Activated T-cell treated with anti-CD3 and anti-CD28 coated beads for 1 hour (primary cell): ENCODE measurements at places on chromosomes 3 and 15.
A peak's percentile ranks its signal among the peaks of the same experiment; 100 is the strongest.

- no peak for DNase-seq
Measured at GRCh38 chr3:134395103-134395502, 20.9 kb upstream of the AMOTL2 start.

DNA sequence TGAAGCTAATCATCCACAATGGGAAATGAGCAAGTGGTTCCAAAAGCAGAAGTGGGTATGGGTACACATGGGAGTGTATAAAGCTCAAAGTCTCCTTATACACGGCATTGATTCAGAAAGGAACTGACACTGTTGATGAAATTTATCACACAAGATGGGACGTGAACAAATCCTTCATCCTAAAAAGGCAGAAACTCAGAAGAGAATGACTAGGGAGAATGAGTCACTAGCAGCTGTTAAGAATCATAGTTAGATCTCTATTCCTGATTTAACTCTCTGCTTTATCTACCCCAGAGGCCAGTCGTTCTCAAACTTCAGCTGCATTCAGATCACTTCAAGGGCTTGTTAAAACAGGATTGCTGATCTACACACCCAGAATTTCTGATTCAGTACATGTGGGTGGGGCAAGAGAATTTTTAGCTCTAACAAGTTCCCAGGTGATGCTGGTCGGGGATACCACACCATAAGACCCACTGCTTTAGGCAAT is 97.7 kb upstream of the PHLDB2 start:
- no peak for DNase-seq

- no peak for DNase-seq
Measured at GRCh38 chr3:168272343-168272985, 176.7 kb upstream of the GOLIM4 start.

DNA sequence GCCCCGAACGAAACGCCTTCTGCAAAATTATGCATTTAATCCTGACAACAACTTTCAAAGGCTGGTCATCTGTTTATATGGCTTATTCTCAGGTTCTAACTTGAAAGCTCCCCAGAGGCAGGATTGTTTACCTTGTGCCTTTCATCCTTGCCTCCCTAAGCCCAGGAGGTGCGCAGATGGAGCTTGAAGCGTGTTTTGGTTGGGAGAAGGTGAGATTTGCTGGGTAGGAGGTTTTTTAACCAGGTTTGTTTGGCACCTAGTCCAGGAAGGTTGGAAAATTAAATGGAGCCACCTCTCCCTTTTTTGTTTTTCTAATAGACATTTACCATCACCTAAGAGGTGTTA is 675 bp downstream of the TSEN2 start:
- DNase-seq = no peak

DNA sequence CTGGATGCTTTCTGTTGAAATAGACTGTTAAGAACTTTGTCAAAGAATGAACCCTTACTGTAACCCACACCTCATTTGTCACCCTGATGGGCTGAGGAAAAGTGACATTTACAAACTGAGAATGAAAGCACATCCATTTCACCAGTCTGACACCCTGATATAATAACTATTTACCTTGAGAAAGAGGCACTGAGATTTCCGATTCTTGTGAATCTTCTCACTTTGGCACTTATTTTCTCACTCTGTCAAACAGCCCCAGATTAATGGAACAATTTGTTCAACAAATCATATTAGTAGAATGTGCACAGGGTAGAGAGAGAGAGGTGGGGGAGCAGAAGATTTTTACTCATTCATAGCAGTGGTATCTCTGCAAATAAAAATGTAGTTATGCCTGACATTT is 606.9 kb downstream of the MCTP2 start:
- no peak for DNase-seq

- no peak for DNase-seq
Measured at GRCh38 chr3:194323785-194324735, 27.1 kb downstream of the CPN2 start.

GRCh38 chr15:49644364-49644794 is 23.5 kb downstream of the DTWD1 start:
- DNase-seq = no peak

- no peak for DNase-seq
Measured at GRCh38 chr3:78670746-78671145, 1097.1 kb downstream of the ROBO1 start.

DNA sequence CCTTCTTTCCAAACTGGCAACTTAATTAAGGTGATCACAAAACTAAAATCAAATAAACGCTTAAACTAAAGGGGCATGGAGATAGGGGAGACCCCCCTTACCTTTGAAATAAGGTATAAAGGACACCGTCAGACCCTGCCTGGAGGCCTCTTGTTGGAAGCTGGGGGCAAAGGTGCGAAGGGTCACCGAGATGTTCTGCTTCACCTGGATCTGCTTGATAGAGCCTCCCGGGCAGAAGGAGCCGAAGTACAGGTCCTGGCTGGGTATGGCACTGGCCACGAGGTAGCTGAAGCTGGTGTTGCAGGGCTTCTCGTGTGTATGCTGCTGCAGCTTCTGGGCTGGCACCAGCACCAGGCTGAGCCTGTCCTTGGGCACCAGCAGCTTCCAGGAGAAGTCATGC is 53.0 kb downstream of the CDCP1 start:
- DNase-seq = no peak

DNA sequence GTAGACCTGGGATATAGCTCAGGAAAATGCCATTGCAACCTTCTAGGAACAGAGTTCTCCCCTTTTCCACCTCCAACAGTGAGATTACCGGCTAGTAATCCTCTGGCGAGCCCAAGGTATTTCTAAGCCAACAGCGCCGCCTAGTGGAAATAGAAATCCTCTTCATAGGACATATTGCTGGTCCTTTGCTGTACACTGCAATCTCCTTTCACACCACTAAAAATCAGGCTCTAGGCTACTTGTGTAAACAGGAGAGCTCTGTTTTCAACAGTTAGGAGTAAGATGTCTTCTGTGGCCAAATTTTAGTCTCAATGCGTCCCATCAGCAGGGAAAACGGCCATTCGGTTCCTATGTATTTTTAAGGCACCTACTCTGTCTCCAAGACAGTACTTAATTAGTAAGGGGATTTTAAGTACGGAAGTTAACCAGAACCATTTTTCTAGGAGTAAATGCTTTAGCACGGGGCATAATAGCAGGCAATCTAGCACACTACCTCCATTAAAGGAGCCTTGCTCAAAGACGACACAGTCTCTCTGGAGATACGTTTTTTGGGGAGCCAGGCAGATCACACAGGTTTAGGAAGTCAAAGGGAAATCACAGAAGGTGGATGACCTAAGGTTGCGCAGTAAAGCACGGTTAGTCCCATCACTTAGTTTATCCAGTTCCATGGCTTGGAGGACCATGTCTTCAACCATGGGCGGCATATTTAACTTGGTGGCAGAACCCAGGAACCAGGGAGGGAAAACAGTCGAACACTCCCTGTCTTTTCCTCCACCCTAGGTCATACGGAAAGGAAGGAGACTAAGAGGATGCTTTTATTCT is 43.8 kb downstream of the NCEH1 start:
- DNase-seq = peak; percentile 67

GRCh38 chr3:61725851-61726333 is 164.5 kb downstream of the PTPRG start:
- no peak for DNase-seq

GRCh38 chr3:107657971-107658370 is 135.2 kb downstream of the BBX start:
- DNase-seq = no peak

GRCh38 chr15:97096303-97096835 is 765.9 kb downstream of the NR2F2 start:
- DNase-seq = no peak

DNA sequence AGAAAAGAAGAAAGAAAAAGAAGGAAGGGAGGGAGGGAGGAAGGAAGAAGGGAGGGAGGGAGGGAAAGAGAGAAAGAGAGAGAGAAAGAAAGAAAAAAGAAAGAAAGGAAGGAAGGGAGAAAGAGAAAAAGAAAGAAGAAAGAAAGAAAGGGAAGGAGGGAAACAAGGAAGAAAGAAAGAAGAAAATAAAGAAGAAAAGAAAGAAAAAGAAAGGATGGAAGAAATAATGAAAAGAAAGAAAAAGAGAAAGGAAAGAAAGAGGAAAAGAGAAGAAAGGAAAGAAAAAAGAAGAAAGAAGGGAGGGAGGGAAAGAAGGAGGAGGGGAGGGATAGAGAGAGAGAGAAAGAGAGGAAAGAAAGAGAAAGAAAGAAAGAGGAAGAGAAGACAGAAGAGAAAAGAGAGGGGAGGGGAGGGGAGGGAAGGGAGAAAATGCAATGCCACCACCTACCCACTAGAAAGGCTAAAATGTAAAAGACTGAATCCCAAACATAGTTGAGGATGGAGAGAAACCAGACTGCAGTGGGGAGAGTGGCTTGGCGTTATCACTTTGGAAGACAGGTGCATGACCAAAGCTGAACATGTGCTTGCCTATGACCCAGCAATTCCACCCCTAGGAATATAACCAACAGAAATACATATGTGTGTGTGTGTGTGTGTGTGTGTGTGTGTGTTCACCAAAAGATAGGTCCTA is 66.9 kb upstream of the KLF13 start:
- DNase-seq = no peak

- no peak for DNase-seq
Measured at GRCh38 chr3:136074546-136075170, 109.1 kb downstream of the PPP2R3A start.

DNA sequence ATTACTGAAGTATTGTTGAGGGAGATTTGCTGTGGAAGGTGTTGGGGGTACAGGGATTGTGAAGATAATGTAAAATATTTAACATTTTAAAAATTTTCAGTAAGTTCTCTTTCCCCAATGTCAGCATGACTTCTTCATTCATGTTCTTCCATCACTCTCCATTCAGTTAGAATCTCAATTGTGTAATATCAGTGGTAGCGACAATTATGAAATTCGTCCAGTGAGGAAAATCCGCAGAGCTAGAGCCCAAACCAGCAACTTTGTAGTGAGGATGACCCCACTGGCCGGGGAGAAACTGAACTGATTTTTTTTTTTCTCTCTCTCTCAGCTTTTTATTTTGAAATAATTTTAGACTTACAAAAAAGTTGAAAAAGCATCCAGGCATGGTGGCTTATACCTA is 171.7 kb downstream of the PGPEP1L start:
- DNase-seq = no peak

DNA sequence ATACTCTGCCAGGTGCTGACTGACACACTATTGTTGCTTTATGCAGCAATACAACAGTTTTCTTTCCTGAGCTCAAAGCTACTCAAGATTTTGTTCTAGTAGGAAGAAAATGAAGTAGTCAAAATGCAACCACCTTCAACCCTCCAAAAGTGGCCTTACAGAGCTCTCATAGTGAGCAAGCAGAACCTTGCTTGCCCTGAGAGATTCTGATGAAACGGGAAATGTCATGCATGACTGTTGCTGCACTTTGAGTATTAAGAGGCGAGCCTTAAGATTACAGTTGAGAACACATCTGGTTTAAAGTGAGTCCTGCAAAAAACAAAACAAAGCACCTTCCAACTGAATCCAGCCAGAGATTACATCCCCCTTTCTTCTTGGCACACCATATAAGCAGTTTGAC is 29.7 kb downstream of the MINDY4B start:
- no peak for DNase-seq

DNA sequence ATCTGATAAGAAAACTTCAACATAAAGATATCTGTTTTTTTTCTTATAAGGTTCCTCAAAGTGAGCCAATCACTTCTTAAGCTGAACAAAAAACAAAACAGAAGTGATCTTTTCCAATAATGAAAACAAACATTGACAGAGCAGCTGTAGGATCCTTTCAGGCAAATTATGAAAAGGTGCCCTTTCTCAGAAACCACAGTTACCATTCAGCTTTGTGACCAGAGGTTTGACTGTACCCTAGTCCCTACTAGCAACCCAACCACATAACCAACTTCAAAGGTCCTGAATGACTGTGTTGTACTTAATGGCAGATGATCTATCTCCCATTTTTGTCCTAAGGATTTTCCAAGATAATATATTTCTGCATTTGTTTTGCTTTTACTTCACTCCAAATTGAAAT is 39.4 kb upstream of the CCR2 start:
- DNase-seq = no peak

DNA sequence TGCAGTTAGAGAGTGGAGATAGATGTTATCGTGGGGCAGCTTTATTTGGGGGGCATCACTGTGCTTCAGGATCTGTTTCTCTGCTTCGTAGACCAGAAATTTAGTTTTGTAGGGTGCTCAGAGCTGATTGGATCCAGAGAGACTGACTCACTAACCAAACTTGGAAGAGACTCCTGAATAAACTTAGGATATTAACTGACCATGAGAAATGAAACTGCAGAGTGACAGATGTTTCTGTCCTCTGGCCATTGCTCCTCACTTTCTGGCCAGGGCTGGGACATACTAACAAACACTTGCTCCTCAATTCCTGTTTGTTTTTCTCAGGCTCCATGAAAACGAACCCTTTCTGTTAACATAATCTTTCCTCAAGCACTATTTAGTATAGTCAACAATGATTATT is 4.3 kb downstream of the ZNF592 start:
- no peak for DNase-seq

DNA sequence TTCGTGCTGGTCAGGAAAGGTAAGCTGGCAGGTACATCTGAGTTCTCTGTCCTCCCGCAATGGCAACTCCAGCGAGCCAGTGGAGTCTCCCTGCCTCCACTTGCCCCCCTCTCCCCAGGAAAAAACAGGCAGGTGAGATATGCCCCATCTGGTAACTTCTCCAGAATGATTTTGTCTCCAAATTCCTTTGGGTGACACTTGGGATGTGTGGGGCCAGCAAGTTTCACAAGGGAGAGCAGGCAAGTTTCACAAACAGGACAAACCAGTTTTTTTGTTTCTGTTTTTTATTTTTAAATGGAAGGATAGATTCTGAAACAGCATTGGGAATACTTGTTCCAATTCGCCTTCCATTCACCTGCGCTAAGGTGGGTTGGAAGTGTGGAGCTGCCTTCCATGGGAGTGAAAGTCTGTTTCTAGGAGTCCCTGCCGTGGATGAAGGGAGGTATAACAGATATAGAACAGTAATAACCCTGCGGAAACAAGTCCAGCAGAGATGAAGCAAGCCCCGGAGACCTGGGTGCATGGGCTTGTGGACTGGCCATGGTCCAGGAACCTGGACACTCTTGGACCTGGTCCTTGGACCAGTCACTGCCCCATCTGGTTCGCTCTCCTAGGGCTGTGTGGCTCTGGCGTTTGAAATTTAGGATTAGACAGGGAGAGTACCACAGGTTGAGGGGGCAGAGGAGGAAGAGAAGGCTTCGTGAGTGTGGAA is 22.9 kb upstream of the KIF23 start:
- no peak for DNase-seq

DNA sequence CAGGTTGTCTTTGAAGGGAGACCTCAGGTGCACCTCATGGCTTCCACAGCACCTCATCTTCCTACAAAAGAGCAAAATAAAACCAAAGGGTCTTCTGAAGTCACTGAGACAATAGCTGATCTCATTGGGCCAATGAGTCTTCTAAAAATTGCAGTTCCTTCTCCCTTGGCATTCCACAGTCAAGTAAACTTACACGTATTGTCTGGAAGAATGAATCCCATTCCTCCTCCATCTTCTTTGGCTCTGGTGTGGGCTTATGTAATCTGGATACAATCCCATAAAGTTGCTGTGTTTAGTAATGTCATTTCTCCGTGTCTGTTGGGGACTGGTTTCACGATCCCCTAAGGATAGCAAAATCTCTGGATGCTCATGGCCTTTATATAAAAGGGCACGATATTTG is 85.5 kb upstream of the CGNL1 start:
- no peak for DNase-seq
